Femur (tissue), 1 donor: ENCODE measurements at places on chromosomes 7 and 10.

DNA sequence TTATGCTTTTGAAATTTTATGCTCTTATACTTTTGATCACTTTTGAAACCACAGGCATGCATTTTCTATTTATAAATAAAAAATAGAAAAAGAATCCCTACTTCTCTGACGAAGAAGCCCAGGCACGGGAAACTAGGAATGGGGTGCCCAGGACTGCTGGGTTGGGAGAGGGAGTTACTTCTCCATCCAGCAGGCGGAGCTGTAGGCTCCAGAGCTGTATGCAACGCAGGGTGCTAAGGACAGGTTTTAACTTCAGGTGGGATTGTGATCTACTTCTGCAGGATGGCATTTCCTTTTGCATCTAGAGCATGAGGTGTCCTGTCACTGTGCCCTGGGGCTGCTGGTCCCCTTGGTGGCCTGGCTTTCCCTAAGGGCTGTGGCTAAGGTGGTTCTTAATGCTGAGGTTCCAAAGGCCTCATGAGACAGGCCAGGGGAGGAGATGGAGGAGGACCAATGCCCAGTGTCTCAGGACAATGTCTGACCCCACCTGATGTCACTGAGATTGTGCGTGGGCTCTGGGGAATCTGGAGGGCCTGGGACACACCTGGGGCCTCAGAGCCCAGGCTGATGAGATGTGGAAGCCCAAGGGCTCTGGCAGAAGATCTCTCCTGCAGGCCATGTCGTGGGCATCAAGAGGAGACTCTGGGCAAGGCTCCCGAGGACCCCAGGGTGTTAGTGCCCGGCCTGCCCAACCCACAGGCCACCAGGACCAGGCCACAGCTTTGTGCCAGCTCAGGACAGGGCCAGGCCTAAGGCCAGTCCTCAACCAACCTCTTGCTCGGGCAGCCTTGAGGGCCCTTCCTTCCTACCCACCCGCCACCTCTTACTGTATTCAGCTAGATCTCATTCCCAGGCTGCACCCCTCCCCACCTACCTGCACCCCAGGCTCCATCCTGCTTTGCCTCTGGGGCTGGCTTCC lies 507 bp downstream of the CCDC201 start:
- no peak for DNase-seq

DNA sequence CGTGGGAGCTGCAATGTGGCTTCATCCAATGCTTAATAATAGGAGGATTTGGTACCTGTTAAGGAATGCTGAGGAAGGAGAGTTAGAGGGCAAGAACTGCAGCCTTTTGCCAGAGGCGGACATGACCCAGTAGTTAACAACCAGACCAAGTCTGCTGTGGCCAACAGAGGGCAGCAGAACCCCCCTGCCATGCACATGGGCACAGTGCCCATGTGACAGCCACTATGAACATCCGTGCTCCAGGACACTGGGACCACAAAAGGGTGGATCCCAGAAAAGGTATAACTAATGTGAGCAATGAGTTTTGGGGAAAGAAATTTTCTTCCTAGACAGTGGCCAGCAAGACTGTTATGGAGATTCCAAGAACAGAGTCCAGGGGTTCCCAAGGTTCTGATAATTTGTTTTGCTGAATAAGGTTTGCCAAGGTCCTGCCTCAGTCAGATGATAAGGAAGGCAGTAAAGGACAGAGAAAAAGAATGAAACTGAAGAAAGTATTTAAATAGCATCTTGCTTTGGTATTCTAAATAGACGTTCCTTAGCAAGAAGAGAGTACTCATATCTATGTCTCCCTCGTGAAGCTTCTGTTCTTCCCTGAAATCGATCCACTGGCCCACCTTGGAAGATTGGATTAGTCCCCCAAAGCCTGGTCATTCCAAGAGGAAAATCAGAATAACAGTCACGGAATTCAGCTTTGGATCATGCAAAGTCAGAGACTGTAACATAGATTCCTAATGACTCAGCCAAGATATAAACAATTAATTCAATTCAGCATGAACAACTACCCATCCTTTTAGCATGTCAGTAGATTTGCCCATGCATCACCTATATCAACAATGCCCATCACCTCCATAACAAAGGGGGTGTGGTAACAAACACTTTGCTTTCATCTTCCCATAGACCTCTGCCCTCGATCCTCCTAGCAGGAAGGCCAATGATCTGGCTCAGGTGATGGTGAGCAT lies 56.0 kb downstream of the LGI1 start:
- peak; percentile 52 for DNase-seq

- DNase-seq: peak; percentile 88
Observed at GRCh38 chr10:77846718-77847311, 79.7 kb downstream of the DLG5 start.

GRCh38 chr7:150903606-150904005 lies 51.3 kb downstream of the AOC1 start:
- peak; percentile 56 for DNase-seq

DNA sequence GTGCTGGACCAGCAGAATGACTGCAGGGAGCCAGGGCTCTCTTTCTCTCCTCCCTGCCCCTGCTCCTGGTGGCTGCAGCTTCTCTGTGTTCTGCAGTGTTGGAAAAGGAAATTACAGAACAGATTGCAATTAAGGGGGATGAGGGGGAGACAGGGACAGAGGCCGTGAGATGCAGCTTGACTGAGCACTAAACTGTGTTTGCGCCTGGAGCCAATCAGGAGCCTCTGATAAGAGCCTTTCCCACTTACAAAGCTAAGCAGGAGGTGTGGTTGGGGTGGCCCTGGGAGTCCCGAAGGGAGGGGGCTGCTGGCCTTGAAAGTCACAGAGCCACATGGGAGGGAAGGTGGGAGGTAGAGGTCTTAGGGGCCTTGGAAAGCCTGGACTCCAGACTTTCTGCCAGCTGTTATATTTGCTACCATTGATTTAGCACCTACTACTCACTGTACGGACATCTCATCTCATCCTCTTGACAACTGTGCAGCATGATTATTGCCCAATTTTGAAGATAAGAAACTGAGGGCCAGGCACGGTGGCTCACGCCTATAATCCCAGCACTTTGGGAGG lies 26.7 kb downstream of the TRIM8 start:
- DNase-seq: no peak

- DNase-seq: no peak
Observed at GRCh38 chr10:74486659-74487058, 335.6 kb downstream of the ADK start.
